ENCODE measurements at places on chromosomes 12 and 14.

GRCh38 chr12:126960709-126961108, 1306.3 kb upstream of the TMEM132C start:
- no peak for DNase-seq

- DNase-seq, result no peak
Measured at GRCh38 chr14:101004954-101005353, 101.4 kb upstream of the RTL1 start.

- no peak for DNase-seq
Measured at GRCh38 chr14:26088275-26088674, 509.6 kb downstream of the NOVA1 start.

- DNase-seq, result no peak
Measured at GRCh38 chr14:46571970-46572369, 79.6 kb downstream of the RPL10L start.

DNA sequence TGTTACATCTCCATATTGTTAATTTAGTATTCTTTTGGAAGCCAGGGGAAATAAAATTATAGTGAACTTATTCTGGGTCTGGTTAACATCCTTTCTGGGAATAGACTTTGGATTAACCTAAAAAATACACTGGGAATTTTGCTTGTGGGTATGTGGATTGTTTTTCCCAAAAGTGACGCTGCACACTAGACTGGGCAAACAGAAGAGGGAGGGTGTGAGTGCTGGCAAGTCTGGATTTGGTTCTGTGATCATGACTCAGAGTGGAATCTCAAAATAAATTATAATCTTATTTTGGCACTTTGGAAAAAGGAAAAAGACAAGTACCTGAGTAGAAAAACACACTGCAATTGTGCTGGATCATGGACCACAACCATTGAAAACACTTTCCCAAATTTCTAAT, 15.2 kb upstream of the LUM start:
- no peak for DNase-seq

DNA sequence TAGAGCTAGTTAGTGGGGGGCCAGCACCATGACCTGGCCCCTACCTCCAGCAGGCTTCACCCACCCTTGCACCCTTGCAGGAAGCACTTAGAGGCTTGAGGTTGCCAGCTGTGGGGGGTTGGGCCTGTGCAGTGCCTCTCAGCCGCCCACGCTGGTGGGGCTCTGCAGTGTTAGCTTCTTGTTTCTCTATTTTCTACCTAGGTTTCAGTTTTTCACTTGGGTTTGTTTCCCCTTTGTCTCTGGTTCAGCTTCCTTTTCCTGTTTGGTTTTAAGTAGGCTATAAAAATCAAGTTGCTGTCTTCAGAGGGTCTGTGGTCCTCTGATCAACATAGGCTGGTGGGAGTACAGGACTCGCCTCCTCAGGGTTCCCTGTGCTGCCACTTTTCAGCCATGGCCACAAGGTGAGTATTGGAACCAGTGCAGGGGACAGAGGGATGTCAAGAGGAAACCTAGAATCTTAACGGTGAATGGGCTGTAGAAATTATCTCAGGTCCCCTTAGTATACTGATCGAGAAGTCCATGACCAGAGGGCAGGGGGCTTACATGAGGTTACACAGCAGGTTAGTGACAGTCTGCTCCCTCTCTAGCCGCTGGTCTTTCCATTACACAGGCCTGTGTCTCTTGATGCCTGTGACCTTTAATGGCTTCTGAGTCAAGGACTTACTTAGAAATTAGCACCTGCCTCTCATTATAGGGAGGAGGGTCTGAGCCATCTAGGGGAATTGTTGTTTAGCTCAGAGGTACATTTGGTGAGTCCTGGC, at the start of gene EVL:
TSS of gene EVL (plus strand) at position 312 of the 761 bp plus-strand sequence. CDS start at position 391, 79 bp downstream.
- DNase-seq, result peak; percentile 76

DNA sequence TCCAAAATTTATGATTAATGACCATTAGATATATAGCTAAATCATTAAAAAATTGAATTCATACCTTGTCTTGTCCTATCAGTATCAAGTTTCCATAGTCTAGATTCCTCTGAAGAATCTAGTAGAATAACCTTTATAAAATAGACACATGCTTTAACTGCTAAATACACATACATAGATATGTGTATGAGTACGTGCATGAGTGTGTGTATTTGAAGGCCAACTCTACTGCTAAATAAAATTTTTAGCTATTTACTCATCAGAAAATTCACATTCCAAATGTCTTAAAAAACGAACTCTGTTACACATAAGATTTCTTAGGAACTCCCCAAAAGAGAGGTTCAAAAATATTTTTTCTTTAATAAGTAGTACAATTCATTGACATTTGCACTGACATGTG, 233.0 kb downstream of the SSPN start:
- no peak for DNase-seq

DNA sequence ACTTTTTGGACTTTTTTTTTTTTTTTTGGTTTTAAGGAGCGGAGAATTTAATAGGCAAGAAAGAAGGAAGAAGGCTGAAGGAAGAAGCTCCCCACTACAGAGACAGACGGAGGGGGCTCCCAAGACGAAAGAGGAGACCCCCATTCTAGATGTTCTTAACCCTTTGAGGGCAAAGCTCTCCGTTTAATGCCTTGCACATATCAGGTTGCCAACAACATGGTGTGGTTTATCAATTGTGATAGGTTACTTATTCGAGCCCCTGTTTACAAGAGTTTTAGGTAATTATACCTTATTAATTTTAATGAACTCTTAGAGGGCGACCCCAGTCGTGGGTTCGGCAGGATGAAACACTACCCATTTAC, 1.2 kb upstream of the FBXO33 start:
- DNase-seq, result no peak

Measured in stimulated activated CD4-positive, alpha-beta T cell treated with anti-CD3 and anti-CD28 coated beads, TNF-alpha, amount 100 ng/mL, for 1 hour (primary cell).